Activated T-helper 1 cell treated with anti-CD3 and anti-CD28 coated beads, Interleukin-2, amount 50 U/mL, for 16 hours (primary cell): ENCODE measurements at places on chromosomes 16 and 17.

GRCh38 chr16:53559270-53559951 lies 56.4 kb upstream of the AKTIP start:
- DNase-seq: no peak

GRCh38 chr17:2423271-2423670 lies 22.4 kb upstream of the MNT start:
- DNase-seq: no peak

DNA sequence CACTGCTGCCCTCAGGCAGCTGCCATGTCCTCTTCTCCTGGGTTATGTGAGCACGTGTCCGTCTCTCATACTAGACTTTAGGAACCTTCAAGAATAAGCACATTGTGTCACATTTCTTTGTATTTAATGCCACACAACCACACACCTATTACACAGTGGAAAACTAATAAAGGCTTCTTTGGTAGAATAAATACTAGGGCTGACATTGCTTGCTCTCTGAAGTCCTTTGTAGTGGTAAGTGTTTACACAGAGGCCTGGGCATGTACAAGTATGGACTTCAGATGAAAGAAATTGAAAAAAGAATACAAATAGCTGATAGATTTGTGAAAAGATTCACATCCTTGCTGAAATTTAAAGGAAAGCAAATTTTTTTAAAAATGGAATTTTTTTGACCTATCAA lies 188.1 kb upstream of the CCL2 start:
- no peak for DNase-seq

GRCh38 chr16:3520841-3521240 lies 20.0 kb downstream of the CLUAP1 start:
- DNase-seq: no peak

DNA sequence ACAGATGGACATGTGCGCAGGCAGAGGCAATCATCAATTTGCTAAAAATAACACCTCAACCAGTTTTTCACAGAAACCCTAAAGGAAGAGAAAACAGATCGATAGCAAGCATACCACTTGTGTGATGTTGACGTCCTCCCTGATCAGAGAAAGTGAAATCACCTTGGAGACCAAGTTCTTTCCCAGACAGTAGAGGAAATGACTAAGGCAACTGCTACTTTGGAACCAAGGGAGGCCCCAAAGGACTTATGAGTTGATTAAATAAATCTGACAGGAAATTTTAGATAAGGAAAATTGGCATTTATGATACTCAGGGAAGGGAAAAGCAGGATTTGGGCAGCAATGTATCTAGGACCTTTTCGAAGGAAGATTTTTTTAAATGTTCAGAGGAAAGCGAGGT lies 267.1 kb upstream of the ASIC2 start:
- no peak for DNase-seq

GRCh38 chr16:28003923-28004322 lies 59.6 kb downstream of the GSG1L start:
- no peak for DNase-seq

- DNase-seq: no peak
Observed at GRCh38 chr17:48240122-48240521, 132.6 kb downstream of the SNX11 start.

GRCh38 chr16:24203675-24204074 lies 52.5 kb upstream of the CACNG3 start:
- DNase-seq: no peak

GRCh38 chr16:72938795-72939164 lies 109.1 kb downstream of the ZFHX3 start:
- DNase-seq: no peak

GRCh38 chr16:35102780-35103403 lies 1643.5 kb downstream of the TP53TG3F start:
- DNase-seq: no peak

DNA sequence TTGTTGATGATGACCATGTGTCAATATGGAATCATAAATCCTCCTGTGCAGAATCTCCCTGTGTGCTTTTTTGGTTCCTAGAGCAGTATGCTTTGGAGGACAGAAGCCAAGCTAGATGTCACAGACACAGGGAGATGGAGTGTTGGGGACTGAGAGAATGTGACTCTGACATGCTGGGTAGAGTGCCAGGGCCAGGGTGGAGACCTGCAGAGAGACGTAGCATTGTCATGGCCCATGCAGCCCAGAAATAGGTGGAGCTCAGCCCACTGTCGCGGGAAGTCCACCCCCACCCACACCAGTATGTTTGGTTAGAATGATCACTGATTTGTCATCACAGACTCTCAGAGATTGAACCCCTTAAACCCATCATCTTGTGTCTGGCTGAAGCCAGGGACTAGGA lies 39.2 kb upstream of the ADCY7 start:
- no peak for DNase-seq

GRCh38 chr16:69322343-69322742 lies 8.0 kb downstream of the PDF start:
- DNase-seq: no peak

DNA sequence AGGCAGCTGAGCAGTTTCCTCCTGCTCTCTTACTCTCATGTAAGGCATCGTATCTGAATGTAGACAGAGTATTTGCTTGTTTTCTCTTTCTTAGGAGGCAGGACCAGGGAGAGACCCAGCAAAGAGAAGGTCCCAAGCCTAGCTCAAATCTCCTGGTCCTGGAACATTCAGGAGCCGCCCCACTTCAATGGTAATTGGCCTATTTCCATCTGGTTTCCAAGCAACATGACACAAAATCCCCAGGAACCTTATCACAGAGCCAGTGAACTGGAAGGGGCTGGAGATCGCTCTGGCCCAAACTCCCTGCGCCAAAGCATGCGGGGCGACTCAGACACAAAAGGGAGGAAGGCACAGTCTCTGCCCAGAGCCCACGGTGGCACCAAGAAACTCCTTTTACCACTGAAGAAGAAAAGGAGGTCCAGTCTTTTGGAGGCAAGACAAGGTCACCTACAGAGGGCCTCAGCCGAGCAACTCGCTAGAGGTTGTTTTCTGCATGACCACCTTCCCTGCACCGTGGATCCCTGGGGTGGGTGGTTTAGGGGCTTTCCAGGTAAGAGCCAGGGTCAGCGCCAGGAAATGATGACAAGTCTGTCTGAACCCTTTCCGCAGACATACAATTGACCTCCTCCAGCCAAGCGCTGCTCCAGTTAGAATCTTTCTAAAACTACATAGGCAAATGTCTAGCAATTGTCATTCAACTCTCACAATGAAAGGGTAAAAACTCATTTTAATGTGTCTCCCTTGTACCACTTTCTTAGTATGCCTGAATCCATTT lies 394.7 kb downstream of the SOX9 start:
- DNase-seq: no peak

GRCh38 chr16:61617219-61617783 lies 418.9 kb downstream of the CDH8 start:
- no peak for DNase-seq

- no peak for DNase-seq
Observed at GRCh38 chr17:5563456-5563855, 20.9 kb downstream of the NLRP1 start.

DNA sequence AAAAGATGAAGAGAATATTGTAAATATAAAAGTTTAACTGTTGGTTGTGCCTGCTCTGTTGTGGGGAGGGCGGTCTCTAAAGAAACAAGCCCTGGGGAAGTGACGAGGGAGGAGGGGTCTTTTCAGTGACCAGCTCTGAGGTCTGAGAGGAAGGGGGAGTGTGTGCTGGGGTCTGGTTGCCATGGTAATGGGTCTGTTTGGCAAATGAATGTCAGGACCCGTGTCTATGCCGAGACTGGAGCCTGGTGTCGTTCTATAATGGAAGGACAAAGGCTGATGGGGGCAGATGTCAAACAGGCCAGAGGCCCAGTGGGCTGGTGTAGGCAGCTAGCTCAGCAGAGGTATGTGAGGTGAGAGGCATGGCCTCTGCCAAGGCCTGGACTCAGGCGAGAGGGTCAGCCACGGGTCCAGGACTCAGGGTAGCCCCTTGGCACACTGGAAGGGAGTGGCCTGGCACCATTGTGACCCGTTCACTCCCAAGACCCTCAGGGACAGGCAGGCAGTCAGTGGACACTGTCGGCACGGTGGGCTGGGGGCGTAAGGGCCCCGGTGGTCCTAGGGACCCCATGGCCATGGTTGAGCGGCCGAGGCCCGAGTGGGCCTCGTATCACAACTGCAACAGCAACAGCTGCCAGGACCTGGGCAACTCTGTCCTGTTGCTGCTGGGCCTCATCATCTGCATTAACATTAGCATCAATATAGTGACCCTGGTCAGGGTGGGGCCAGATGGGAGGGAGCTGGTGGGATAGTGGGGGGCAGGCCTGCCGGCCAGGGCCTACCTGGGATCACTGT lies at the start of gene SPEM1:
TSS of gene SPEM1 (plus strand) at position 506 of the 792 bp plus-strand sequence. CDS start at position 567, 61 bp downstream.
- DNase-seq: no peak

DNA sequence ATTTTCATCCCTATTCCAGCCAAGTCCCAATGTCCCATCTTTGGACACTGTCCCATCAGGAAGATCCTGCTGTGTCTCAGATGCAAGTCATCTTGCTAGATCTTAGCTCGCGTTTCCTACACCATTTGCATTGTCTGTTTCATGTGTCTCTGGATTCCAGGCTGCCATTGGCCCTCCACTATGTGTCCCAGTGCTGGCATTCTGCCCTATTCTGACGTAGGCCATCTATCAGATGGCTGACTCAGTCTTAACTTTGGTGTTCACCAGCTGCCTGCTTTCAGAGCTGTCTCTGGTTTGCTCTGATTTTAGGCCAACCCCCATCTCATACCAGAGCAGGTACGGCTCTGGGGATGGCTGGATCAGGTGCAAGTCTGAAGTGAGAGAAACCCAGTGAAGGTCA lies 300.9 kb upstream of the ASIC2 start:
- DNase-seq: no peak

- DNase-seq: no peak
Observed at GRCh38 chr17:3979290-3979611, 15.0 kb upstream of the ATP2A3 start.

- no peak for DNase-seq
Observed at GRCh38 chr16:79305074-79305473, 295.5 kb downstream of the MAF start.

DNA sequence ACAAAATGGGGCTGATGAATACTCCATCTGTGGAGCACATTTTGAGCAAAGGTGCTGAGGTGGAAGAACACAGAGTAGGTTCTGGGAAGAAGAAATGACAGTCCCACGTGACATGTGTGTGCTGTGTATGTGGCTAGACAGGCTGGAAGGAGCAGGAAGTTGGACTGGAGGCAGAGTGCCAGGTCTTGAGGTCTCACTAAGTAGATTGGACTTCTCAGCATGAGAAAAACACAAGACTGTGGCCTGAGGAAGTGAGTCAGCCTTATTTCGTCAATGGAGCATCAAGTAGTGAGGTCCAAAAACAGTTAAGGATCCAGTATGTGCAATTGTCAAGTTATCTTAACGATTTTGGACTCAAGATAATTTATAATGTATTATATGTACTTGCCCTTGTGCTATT lies 736.5 kb downstream of the KCNJ2 start:
- no peak for DNase-seq

DNA sequence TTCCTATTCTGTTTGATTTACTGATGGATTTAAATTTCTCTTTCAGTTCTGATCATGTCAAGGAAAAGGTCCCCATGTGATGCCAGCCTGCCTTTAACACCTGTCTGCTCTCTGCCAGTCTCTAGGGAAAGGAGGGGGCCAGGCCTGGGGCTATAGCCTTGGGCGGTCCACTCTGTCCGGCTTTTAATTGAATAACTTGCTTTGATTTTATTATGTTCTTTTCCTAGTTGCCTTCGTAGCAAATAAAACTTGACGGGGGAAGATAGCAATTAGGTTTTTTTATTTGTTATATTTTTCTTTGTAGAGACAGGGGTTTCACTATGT lies 47.6 kb downstream of the ABAT start:
- DNase-seq: no peak

GRCh38 chr17:3935140-3935542 lies 18.9 kb upstream of the P2RX1 start:
- DNase-seq: no peak

- no peak for DNase-seq
Observed at GRCh38 chr17:17824783-17825614, 11.8 kb downstream of the SREBF1 start.

DNA sequence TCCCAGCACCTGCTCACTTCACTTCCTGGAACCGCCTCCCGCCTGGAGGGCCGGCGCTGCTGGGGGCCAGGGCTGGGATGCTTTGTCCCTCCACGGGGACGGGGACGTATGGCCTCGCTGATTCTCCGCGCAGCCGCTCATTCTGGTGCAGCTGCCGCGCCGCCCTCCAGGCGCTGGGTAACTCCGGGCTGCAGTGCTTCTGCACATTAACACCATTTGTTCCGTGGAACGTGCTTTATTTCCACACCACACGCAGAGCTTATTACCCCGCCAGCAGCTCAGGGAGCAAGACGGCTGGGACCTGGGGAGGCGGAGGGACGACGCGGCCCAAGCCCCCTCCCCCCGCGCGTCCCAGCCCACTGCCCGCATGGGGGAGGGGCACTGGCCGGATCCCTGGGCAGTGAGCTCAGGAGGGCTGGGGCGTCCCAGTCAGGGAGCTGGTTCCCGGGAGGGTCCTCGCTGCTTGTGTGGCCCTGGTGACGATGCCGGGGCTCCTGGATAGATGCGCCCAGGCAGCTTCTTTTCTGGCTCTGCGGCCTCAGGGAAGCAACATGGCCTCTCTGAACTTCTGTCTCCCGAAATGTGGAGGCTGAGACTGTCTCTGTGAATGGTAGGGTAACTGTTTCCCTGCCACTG lies 45.4 kb upstream of the ACSF3 start:
- DNase-seq: no peak

DNA sequence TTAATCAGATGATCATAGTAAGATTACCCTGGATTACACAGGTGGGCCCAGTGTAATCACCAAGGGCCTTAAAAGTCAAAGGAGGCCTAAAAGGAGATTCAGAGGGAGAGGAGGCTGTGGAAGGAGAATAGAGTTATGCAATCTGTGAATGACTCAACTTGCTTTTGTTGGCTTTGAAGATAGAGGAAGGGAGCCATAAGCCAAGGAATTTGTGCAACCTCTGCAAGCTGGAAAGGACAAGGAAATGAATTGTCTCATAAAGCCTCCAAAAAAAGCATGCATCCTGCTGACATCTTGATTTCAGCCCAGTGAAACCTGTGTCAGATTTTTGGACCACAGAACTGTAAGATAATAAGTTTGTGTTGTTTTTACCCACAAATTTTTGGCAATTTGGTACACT lies 109.6 kb downstream of the CNTNAP4 start:
- no peak for DNase-seq

GRCh38 chr16:11630046-11630767 lies 38.0 kb upstream of the SNN start:
- no peak for DNase-seq

GRCh38 chr16:74281300-74281699 lies 15.3 kb upstream of the PSMD7 start:
- DNase-seq: no peak

GRCh38 chr17:50947782-50948543 lies 81.8 kb upstream of the TOB1 start:
- no peak for DNase-seq

GRCh38 chr17:43976963-43977837 lies 23.5 kb upstream of the PYY start:
- no peak for DNase-seq

- peak; percentile 40 for DNase-seq
Observed at GRCh38 chr16:70395345-70395901, 43.5 kb downstream of the ST3GAL2 start.
